ENCODE measurements at places on chromosomes 4 and X.

GRCh38 chr4:144820728-144821085 lies 174.8 kb downstream of the HHIP start:
- no peak for DNase-seq

GRCh38 chr4:102141842-102142241 lies 203.4 kb downstream of the SLC39A8 start:
- no peak for DNase-seq

DNA sequence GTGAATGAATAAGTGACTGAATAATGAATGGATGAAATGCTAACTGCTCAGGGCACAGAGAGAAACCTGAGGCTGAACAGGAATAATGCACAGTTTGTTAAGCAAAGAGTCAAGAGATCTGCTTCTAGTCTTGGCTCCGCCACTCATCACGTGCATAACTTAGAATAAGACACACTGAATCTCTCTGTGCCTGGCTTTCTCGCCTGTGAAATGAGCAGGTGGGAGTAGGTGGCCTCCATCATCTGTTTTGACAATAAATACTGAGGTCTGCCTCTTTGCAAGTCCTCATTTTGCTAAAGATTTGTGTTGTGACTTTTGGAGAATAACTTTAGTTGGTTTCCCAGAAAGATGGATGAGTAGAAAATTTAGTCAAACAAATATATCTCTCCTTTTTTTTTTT lies 318.0 kb downstream of the FBXW7 start:
- no peak for DNase-seq

- DNase-seq: no peak
Measured at GRCh38 chr4:3215256-3215655, 33.7 kb upstream of the MSANTD1 start.

DNA sequence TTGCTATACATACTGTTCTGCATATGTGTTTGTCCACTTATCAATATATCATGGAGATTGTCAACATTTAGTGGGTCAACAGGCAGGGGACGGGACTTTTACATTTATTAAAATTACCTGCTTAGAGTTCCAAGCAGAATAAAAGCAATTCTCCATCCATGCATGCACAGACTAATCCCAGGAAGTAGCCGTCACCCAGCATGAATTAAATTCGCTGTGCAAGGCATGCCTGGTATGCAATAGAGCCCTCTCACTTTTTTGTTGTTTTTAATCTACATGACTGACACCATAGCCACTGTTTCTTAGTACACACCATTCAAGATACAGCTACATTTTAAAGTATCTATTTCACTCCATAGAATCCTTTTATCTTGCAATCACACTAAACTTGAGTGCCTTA lies 108.9 kb downstream of the USP46 start:
- DNase-seq: no peak

Data from common myeloid progenitor, CD34-positive (primary cell).